T-cell (primary cell): ENCODE measurements at places on chromosomes 1 and 21.

DNA sequence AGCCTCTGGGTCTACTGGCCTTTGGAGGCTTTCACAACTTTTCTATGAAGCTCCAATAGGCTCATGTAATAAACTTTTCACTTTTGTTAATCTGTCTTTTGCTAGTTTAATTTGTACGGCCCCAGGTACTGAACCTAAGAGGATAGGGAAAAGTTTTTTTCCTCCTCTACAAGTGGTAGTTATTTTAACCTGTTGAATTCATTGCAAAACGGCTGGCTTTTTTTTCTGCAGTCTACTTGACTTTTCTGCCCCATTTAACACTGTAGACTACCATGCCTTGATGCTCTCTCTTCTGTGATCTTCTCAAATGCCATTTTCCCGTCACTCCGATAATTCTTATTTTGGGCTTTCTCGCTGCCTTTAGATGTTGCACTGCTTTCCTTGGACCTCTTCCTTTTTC, 43.6 kb upstream of the DR1 start:
- no peak for DNase-seq

DNA sequence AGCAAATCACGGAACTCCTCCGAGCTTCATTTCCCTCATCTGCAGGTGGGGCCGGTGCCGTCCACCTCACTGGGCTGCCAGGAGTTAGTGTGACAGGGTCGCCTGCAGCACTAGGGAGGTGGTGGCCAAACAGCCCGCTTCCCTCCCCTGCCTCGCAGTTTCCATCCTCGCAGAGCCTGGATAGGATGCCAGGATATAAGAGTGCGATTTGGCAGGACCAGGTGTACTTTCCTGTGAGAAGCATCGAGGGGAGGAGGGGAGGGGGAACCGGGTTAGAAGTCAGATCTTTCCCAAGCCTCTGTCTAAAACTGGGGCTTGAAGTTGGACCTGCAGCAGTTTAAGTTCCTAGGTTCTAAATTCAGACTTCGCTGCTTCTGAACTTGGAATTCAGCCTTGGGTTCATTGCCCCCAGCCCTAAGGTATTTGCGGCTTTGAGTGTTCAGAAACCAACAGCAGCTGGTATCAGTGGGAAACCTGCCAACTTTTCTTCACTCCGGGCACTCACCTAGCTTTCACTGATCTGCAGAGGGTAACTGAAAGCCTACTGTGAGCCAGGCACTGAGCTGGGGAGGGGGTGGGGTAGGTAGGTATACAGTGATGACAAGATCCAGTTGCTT, 1.7 kb upstream of the JUN start:
- DNase-seq: peak; percentile 34

- no peak for DNase-seq
These were observed 482.9 kb downstream of the PTBP2 start for GRCh38 chr1:97204468-97204867.

DNA sequence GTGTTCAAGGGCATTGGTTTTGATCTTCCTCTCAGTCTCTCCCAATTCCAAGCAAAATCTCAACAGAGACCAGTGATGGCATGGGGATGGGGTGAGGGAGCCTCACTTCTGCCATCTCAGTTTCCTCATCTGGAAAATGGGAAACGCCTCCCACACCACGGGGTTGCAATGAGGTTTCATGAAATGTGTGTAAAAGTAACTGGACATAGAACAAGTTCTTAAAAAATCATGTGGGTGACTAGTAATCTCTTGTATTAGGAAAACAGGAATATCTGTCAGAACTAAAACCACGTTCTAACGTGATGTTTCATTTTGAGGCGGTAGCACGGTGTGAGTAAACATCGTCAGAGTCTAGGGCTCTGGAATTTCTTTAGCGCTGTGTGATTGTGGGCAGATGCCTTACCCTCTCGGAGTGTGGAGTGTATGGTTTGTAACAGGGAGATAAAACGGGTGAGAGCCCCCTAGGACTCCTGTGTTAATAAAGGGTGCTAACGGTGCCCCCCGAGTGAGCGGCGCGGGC, 55.5 kb upstream of the DNAJC6 start:
- no peak for DNase-seq

DNA sequence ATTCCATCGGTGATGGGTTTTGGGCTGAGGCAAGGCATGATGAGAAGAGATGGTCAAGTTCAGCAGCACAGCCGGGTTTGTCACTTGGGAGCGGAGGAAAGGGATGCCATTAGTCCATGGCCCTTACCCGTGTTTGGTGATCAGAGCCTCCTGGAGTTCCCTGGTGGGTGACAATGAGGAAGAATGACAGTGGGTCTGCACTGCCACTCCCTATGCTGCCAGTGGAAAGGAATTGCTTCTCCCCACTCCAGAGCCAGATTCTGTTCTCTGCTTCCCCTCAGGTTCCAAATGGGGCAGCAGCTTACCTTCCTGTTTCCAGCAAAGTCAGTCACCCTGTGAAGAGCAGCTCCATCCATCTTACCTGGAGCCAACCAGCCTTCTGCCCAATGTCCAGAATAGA, 393.1 kb downstream of the PTPRU start:
- no peak for DNase-seq

GRCh38 chr1:199834711-199835110, 192.8 kb upstream of the NR5A2 start:
- no peak for DNase-seq
